T-helper 17 cell (primary cell): ENCODE measurements at places on chromosomes 2 and 18.

GRCh38 chr2:101179982-101180381 lies 28.8 kb upstream of the TBC1D8 start:
- DNase-seq: no peak
- H3K4me3 ChIP-seq: no peak overlapping the region
- no peaks in the 10 kb centered on the region for H3K4me1 ChIP-seq
- H3K27ac ChIP-seq: no peak overlapping the region
- peaks cover 9% of the 10 kb centered on the region for H3K27me3 ChIP-seq
- no peaks in the 10 kb centered on the region for H3K36me3 ChIP-seq

DNA sequence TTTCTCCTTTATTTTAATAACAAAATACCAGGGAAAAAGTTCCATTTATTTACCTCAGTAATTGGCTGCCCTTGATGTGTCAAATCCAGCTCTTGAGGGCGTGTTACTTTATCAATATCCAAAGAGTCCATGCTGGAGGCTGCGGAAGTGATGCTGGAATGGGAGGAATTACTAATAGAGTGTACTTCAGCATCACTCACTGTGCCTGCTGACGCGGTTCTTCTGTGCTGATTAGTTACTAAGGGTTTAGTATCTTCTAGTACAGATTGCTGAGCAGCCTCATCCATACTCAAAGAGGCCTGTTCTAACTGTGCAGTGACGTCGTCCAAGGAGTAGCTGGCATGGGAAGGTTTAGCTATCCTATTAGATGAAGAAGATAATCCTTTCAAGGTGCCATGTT lies 45.6 kb downstream of the RAPH1 start:
- H3K27me3 ChIP-seq: no peaks in the 10 kb centered on the region
- no peak overlapping the region for H3K4me3 ChIP-seq
- H3K4me1 ChIP-seq: peaks cover 2% of the 10 kb centered on the region
- no peaks in the 10 kb centered on the region for H3K36me3 ChIP-seq
- H3K27ac ChIP-seq: no peak overlapping the region
- no peak for DNase-seq

DNA sequence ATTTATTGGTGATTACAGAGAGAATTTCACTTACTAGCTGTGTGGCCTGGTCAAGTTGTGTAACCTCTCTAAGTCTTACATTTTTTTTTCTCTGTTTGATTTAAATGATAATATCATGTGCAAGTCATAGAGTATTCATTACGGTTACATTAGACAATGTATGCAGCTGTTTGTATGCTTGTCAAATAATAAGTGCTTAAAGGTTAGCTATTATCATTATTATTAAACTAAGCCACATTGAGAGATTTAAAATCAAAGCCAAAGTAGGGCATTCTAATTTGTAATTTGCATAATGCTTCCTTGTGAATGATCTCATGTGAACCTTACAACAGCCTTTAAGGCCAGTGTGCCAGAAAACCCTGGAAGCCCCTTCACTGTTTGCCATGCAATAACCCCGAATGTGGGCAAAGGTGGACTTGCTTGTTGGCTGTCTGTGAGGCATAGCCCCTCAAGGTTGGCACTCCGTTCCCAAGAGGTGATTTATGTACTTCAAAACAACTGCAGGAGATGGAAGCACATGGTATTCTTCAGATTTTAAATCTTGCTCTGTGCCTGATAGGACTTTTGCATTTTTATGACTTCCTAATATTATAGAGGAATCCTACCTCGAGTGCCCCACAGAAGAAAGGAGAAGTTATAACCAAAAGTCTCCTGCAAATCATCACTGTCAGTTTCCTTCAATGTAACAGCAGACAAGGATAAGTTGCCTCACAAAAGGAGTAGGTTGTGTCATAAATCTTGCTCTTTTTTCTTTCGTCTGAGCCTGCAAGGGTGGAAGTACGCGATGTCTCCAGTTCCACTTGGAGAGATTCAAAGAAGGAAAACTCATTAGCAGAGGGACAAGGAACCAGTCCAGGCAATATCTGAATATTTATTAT lies 272.0 kb downstream of the TGIF1 start:
- peaks cover 6% of the 10 kb centered on the region for H3K4me1 ChIP-seq
- H3K27me3 ChIP-seq: peaks cover 45% of the 10 kb centered on the region
- no peak overlapping the region for H3K4me3 ChIP-seq
- DNase-seq: no peak
- H3K36me3 ChIP-seq: peaks cover 2% of the 10 kb centered on the region

DNA sequence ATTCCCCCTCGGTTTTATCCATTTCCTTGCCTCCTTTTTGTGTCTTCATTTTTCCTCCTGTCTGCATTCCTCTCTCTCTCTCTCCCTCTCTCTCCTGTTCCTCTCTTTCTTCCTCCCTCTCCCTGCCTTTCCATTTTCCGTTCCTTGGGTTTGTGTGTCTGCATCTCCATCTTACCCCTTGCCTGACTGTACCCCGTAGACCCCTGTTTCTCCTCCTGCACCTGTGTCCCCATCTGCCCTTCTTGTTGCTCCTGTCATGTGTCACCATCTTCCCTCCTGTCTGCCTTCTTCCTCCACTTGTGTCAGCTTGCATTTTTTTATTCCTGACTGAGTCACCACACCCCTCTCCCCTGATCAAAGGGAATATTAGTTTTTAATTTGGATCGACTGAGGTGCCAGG lies 1.8 kb downstream of the CDK5R2 start:
- H3K4me1 ChIP-seq: peaks cover 12% of the 10 kb centered on the region
- H3K36me3 ChIP-seq: peaks cover 13% of the 10 kb centered on the region
- no peak overlapping the region for H3K27ac ChIP-seq
- peak overlapping the region; percentile 79 for H3K4me3 ChIP-seq
- no peak for DNase-seq

DNA sequence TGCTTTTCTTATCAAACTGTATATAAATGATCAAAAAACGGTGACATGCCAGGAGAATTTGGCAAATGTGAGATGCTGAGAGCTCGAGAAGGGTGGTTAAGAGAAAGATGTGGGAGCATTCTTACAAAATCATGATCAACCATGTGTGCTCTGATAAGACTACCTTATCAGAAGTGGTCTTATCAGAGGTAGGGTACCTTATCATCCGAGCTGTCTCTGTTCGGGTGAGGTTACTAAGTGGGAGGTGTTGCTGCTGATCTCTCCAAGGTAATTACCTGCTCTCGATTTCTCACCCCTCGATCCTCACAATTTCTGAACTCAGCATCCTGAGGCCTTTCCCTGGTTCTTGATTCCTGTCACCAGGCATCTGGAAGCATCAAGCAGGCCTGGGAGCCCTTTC lies 813.0 kb upstream of the ID2 start:
- peaks cover 2% of the 10 kb centered on the region for H3K4me1 ChIP-seq
- DNase-seq: no peak
- H3K4me3 ChIP-seq: no peak overlapping the region
- H3K27me3 ChIP-seq: no peaks in the 10 kb centered on the region
- H3K27ac ChIP-seq: no peak overlapping the region

DNA sequence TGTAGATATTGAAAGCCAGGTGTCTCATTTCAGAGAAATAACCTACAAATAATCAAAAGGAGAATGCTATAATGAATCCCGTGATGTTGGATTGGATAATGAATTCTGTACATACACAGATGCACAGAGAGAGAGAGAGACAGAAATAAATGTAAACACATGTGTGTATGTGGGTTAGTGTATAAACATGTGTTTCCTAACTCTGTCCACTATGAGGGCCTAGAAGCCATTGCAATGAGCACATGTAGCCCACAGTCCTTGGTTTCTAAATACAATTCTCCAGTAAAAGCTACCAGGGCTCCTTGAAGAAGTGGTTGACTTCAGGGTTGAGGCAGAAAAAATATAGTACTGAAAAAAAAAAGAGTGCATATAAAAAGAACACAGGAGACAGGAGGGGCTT lies 109.5 kb downstream of the INHBB start:
- H3K27ac ChIP-seq: no peak overlapping the region
- H3K4me3 ChIP-seq: no peak overlapping the region
- no peak for DNase-seq
- H3K4me1 ChIP-seq: no peaks in the 10 kb centered on the region

DNA sequence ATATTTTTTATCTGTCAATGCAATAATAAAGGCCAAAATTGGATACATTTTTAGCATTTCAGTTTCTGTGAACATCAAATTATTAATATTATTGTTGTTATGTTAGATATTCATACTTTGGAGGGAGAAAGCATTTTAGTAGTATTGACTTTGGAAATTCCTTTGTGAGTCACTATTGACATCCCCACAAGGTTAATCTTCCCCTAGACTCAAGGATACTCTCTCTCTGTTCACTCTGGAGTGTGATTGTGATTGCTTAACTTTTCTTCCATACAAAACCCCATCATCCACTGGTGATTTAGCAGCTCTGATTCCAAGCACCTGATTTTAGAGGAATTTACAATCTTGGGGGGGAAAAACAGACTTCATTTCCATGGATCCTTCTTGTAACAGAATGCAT lies 352.0 kb downstream of the THSD7B start:
- no peaks in the 10 kb centered on the region for H3K27me3 ChIP-seq
- H3K4me1 ChIP-seq: no peaks in the 10 kb centered on the region
- no peak overlapping the region for H3K4me3 ChIP-seq

- no peaks in the 10 kb centered on the region for H3K27me3 ChIP-seq
- no peaks in the 10 kb centered on the region for H3K36me3 ChIP-seq
- no peak overlapping the region for H3K27ac ChIP-seq
- H3K4me3 ChIP-seq: no peak overlapping the region
Observed at GRCh38 chr18:274313-274712, 6.5 kb upstream of the THOC1 start.

DNA sequence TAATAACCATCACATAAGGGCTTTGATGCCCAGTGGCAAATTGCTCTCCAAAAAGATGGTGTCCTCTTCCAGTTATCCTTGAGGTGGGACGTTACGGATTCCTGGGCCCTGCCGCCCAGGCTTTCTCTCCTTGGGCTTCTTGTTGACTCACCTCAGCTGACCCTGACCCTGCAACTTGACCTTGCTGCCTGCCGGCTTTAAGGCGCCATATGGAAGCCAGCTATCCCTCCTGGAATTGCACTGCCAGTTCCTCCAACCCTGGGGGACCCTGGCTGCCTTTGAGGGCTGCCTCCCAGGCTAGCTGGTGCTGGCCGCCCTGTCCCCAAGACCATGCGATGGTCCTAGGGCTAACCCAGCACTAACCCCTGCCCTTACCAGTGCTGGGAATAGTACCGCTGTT lies 28.3 kb upstream of the B3GNT7 start:
- no peak overlapping the region for H3K4me3 ChIP-seq
- H3K27ac ChIP-seq: no peak overlapping the region
- H3K4me1 ChIP-seq: peaks cover 10% of the 10 kb centered on the region
- DNase-seq: no peak

GRCh38 chr2:54500404-54501205 lies 44.5 kb downstream of the SPTBN1 start:
- no peak for DNase-seq
- peaks cover 21% of the 10 kb centered on the region for H3K27me3 ChIP-seq
- no peak overlapping the region for H3K27ac ChIP-seq
- no peak overlapping the region for H3K4me3 ChIP-seq
- H3K4me1 ChIP-seq: peaks cover 2% of the 10 kb centered on the region
- no peaks in the 10 kb centered on the region for H3K36me3 ChIP-seq

GRCh38 chr2:26197516-26197915 lies 24.6 kb downstream of the GAREM2 start:
- H3K36me3 ChIP-seq: peaks cover 3% of the 10 kb centered on the region
- H3K27me3 ChIP-seq: no peaks in the 10 kb centered on the region
- H3K4me3 ChIP-seq: no peak overlapping the region
- H3K27ac ChIP-seq: no peak overlapping the region
- no peak for DNase-seq

GRCh38 chr2:176079285-176079830 lies 4.4 kb downstream of the EVX2 start:
- no peak for DNase-seq
- peak overlapping the region; percentile 63 for H3K4me3 ChIP-seq
- peak overlapping the region; percentile 87 for H3K27ac ChIP-seq
- peaks cover 2% of the 10 kb centered on the region for H3K4me1 ChIP-seq
- peaks cover 74% of the 10 kb centered on the region for H3K27me3 ChIP-seq

DNA sequence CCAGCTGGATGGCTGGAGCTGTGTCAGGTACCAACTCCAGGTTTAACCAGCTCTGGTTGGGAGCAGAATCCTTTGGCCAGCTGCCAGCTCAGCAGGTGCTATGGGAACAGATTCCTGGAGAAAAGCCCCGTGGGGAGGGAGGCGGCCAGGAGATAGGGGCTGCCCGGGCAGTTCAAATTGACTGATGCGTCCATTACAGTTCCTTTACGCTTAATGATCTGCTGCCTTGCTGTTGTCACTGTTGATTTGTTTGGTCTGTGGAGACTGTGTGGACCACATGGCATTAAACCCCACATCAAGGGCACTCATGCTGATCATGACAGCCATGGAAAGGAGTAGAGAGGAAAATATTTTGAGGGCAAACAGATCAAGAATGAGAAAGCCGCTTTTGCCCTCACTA lies 200.0 kb downstream of the TSN start:
- H3K4me3 ChIP-seq: no peak overlapping the region
- no peaks in the 10 kb centered on the region for H3K4me1 ChIP-seq
- no peaks in the 10 kb centered on the region for H3K36me3 ChIP-seq

DNA sequence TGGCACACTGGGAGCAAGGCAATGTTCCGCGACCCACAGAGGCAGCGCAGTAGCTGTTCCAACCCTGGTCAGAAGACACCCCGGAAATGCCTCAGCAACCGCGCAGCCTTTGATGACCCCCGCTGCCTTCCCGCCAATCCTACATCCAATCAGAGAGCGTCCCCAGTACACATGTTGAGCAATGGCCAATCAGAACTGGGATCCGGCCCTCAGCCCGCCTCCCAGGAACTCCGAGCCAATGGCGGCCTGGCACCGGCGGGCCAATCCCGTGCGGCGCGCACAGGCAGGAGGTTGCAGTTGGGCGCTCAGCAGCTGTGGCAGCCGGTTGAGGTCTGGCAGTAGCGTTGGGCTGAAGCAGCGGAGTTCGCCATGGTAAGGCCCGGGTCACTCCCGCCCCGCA lies at the start of gene TUBA3D:
Gene TUBA3D, plus strand, starts transcription at position 289 of the 400 bp plus-strand sequence. Its CDS starts 81 bp downstream, at position 370.
- DNase-seq: no peak
- no peaks in the 10 kb centered on the region for H3K27me3 ChIP-seq
- no peaks in the 10 kb centered on the region for H3K36me3 ChIP-seq
- peak within 1 kb of the TSS; percentile 37 for H3K27ac ChIP-seq
- H3K4me1 ChIP-seq: no peaks in the 10 kb centered on the region
- no peak within 1 kb of the TSS for H3K4me3 ChIP-seq

GRCh38 chr18:11488175-11488574 lies 121.2 kb upstream of the SLC35G4 start:
- H3K27ac ChIP-seq: no peak overlapping the region
- H3K27me3 ChIP-seq: peaks cover 6% of the 10 kb centered on the region
- H3K4me1 ChIP-seq: no peaks in the 10 kb centered on the region
- no peaks in the 10 kb centered on the region for H3K36me3 ChIP-seq

DNA sequence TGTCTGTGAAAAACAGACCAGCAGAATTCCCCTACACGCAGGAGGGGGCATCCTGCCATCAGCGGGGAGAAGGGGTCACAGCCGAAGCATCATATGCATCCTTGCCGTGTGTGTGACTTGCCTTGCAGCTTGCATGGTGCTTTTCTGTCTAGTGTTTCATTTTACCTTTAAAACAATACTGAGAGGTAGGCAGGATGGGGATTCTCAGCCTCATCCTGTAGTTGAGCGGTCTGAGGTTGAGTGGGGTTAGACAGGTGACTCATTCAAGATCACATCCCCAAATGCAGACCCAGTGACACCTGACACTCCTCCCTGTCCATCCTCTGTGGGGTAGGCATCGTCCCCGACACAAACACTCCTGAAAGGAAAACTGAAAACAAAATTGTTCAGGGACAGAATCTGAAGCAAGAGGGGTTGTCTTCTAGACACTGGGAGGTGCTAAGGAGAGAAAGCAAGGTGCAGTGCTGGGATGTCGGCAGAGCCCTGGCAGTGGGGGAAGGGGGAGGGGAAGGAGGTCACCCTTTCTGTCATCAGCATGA lies 7.9 kb downstream of the ARL4C start:
- peak; percentile 45 for DNase-seq
- H3K4me1 ChIP-seq: peaks cover 62% of the 10 kb centered on the region
- no peaks in the 10 kb centered on the region for H3K27me3 ChIP-seq
- peaks cover 11% of the 10 kb centered on the region for H3K36me3 ChIP-seq
- H3K27ac ChIP-seq: peak overlapping the region; percentile 99
